NCI-H510A (cell line): ENCODE measurements at places on chromosomes 13 and 19.

GRCh38 chr13:110263888-110264287 lies 43.1 kb downstream of the COL4A1 start:
- DNase-seq: no peak

DNA sequence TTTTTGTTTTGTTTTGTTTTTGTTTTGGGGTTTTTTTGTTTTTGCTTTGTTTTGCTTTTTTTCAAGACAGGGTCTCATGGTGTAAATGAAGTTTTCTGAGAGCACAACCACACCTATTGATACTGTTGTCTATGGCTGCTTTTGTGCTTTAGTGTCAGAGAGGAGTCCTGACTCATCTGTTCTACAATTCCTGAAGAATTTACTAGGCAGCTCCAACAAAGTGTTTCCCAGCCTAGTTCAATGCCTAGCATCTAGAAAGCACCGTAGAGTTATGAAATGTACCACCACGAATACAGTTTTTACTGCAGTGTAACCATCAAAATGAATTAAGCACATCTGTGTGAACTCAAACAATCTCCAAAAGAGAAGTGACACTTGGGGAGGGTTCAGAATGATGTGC lies 21.2 kb downstream of the SAFB start:
- no peak for DNase-seq

DNA sequence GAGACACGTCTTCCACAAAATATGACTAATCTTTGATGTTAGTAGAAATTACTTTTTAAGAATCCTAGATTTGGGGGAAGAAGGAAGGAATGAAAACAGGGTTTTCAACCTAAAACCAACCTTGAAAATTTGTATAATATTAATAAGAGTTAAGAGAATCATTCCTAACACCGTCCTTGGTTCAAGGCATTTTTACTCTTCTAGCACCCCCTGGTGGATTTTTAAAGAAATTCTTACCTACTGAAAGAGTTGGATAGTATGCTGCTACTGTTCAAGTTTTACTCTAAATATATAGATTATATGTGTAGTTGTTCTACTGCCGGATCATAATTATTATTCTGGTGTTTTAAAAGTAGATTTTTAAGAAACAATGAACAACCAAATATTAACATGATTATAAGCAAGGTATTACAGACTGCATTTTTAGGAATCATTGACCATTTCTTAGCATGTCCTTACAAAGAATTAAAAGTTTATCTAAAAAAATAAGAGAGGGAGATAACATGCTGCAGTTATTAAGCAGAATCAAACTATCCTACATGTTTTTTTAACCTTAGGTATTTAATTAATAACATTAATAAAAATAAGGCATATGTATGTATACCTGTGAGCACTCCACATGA lies 7.4 kb upstream of the SLITRK6 start:
- DNase-seq: peak; percentile 6

DNA sequence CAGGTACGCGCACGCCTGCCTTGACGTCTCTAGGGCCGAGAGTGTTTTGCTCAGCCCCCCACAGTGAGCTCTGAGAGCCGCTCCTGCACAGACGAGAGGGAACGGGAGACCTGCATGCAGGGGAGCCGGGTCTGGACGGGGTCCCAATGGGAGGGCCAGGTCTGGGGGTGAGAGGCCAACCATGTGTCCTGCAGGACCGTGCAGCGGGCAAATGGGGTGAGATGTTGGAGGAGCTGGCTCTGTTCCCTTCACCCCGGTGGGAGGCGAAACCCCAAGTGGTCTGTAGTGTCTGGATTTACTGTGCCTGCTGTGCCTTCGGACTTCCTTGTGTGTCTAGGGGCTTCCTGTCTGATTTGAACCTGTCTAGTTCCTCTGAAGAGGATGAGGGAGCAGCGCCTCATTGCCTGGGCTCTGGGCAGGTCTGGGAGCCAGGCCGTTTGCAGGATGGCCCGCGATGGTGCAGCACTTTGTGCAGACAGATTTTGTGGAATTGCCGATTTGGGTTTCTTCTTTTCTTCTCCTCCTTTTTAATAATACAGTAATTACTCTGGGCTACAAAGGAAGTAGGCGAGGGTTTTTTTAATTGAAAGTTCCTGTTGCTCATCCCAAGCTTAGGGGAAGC lies 2.1 kb downstream of the CSNK1G2 start:
- DNase-seq: no peak

GRCh38 chr19:56080669-56081401 lies 40.3 kb downstream of the ZNF787 start:
- no peak for DNase-seq

- no peak for DNase-seq
Observed at GRCh38 chr13:23146811-23147625, 33.8 kb upstream of the SGCG start.

GRCh38 chr13:30802501-30802900 lies 67.2 kb downstream of the ALOX5AP start:
- no peak for DNase-seq

GRCh38 chr13:30785191-30785850 lies 50.0 kb downstream of the ALOX5AP start:
- no peak for DNase-seq

- DNase-seq: no peak
Observed at GRCh38 chr19:16940626-16941025, 51.8 kb downstream of the F2RL3 start.

DNA sequence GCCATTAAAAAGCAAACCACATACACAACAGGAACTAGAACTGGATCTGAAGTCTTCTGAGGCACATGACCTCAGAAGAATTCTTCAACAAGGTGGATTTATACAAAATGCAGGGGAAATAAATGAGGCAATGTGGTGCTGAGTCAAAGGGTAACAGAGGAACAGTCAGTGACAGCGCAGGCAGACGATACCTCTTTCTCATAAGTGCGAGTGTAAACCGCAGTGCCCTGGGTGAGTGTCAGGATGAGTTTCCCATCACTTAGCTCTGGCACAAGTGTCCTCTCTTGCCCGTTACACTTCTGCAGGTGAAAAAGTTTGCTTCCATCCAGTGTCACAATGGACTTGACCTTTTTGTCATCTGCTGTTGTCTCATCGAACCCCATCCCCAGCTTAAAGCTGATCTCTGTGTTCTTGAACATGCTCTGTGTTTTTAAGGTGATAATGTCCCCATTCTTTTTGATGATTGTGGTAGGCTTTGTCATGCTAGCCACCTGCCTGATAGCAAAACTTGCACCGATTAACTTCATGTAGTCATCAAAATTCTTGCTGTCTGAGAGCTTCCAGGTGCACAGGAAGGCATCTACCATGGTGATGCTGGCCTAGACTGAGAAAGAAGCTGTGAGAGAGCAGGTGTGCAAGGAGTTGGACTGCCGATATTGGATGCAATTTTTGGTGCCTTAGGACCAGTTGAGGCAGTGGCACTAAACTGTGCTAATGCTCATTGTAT lies 97.3 kb downstream of the AKAP11 start:
- no peak for DNase-seq

GRCh38 chr13:66844933-66845332 lies 385.2 kb downstream of the PCDH9 start:
- no peak for DNase-seq

DNA sequence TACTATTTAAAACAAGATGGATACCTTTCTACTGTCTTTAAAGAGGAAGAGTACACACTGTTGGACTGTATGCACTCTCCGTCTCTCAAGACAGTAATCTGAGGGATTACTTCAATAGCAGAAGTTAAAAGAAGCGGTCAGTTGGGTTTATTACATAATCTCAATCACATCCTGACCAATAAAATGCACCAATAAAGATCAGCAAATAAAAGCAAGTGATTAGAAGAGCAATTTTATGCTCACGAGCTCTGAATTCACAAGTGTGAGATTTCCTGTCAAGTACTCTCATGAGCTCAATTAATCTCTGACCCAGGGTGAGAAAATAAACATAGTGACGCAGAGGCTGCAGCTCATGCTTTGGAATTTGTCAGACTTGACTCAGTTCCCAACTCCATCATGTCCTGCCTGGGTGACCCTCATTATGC lies 12.2 kb downstream of the ABCC4 start:
- DNase-seq: no peak

GRCh38 chr19:7868671-7869452 lies 5.3 kb downstream of the PRR36 start:
- DNase-seq: no peak

GRCh38 chr19:39352381-39353255 lies 10.4 kb downstream of the SAMD4B start:
- DNase-seq: no peak

GRCh38 chr13:84744203-84744602 lies 861.9 kb upstream of the SLITRK1 start:
- no peak for DNase-seq

GRCh38 chr13:39283072-39283471 lies 244.8 kb downstream of the NHLRC3 start:
- DNase-seq: no peak

DNA sequence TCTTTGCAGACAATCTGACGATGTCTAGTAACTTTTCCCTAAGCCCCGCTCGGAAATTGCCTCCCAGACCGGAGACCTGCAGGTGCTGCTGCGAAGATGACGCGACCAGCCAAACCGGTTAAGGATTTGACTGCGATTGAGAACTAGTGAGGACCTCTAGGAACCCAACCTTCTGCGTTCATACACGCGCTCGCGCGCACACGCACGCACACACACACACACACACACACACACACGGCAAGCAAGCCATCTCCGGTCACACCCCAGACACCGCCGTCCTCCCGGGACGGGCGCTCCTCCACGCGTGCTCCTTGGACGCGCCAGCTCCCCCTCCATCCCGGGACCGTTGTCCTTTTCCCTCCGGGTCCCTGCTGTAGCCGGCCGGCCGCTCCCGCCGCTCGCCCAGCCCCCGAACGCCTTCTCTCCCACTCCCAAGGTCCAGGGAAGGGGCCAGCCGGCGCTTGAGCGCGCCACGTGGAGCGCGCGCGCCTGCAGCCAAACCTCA lies 1.2 kb downstream of the TBC1D4 start:
- no peak for DNase-seq

DNA sequence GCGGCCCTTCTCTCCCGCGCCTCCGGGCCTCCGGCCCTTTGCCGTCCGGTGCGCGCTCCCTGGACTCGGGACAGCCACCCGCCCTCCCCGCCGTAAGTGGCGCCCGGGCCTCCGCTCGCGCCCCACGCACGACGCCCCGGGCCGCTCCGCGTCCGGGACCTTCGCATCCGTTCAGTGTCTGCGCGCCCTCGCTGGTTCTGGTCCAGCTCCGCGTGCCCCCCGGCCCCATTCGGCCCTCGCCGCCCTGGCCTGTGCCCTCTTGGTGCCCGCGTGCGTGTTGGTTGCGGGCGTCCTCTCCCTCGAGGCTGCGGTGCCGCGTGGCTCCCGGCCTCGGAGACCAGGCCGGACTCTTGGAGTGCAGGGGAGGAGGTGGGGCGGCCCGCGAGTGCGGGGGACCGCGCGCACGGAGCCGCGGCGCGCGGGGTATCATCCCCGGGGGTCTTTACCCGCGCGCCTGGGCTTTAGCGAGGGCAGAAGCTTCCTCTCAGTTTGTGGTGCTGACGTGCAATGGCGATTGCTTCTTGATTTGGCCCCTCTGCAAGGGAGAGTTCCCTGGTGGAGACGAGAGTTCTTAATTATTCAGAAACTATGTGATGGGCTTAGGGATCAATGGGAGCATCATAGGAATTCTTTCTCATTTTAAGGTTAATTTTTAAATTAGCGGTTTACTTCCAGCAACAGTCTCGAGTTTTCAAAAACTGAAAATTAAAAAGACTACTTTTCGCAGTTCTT lies 757 bp downstream of the WASF3 start:
- no peak for DNase-seq

DNA sequence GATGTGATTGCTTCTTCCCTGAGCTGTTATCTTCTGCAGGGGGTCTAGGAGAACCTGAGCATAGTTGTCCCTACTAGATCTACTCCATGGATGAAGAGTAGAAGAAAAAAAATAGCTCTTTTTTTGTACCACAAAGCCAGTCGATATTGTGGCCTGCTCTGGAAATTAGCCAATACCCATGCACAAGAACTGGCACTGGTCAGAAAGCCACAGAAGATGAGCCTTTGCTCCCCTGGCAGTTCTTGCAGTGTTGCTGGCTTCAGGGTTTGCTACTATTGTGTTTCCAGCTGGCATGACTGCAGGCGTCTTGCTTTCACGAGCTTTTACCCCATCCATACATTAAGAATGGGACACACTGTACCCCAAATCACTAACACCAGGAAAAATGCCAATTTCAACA lies 547.7 kb upstream of the KLF12 start:
- no peak for DNase-seq

DNA sequence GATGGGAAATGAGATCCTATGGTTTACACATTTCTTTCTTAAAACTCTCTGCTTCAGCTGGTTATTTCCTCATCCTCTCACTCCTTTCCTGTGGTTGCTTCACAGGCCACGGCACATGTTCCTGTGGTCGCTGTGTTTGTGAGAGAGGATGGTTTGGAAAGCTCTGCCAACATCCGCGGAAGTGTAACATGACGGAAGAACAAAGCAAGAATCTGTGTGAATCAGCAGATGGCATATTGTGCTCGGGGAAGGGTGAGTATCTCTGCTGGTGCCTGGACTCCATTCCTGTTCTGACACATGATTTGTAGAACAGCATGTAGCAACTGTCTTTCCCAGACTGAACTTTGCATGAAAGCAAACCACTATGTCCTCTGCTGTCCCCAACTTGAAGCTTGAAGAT lies 254.2 kb downstream of the ITGBL1 start:
- DNase-seq: no peak

- no peak for DNase-seq
Observed at GRCh38 chr13:45325806-45326205, 15.2 kb downstream of the TPT1 start.

DNA sequence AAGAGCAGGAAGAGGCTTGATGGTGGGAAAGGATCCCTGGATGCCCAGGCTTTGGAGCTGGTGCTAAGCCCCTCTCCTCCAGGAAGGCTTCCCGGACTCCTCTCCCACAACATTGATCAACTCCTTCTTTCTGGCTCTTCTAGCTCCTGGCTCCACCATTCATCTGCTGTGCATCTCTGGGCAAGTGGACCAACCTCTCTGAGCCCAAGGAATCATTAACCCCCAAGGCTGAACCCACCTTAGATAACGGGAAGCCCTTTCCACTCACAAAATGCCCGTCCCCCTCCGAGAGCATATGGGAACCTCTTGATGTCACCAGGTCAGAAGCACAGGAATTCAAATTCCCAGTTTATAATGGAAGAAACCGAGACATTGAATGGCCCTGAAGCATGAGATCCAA lies 5.2 kb downstream of the SIRT6 start:
- no peak for DNase-seq

- DNase-seq: no peak
Observed at GRCh38 chr19:18987456-18987855, 45.9 kb downstream of the SUGP2 start.

- no peak for DNase-seq
Observed at GRCh38 chr19:41915776-41916414, 12.4 kb downstream of the ERFL start.

GRCh38 chr13:32453981-32454380 lies 26.1 kb upstream of the N4BP2L1 start:
- DNase-seq: no peak

DNA sequence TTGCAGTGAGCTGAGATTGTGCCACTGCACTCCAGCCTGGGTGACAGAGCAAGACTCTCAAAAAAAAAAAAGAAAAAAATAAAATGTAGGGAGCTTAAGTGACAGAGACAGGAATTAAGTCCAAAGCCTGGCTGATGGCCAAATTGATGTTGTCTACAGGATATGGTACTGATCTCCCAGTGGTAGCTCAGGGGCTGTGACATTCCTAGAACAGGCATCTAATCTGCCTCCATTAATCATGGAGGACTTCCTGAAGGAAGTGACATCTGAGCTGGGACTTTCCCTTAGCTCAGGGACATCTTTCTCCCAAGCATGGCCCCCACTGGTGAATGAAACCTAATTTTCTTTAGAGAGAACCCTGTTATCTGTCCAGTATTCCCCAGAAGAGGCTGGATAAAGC lies 11.4 kb upstream of the EDDM13 start:
- DNase-seq: no peak
